ENCODE measurements at places on chromosomes 12 and 14.
A peak's percentile ranks its signal among the peaks of the same experiment; 100 is the strongest.

DNA sequence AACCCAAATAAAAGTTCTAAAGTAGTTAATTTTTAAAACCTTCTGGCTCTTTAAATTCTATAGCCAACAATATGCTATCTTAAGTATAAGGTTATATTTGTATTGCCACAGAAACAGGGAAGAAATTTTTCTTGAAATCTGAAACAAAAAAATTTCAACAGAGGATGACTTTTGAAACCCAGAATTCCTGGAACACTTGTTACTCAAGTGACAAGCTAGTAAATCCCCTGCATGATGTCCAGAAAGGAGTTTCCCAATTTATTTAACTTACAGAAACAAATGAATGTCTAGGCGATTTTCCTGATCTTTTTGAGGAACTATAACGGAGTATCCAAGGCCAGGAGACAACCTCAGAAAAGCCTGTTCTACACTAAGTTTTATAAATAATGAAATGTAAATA, 69.6 kb downstream of the SLC41A2 start:
- DNase-seq: no peak

DNA sequence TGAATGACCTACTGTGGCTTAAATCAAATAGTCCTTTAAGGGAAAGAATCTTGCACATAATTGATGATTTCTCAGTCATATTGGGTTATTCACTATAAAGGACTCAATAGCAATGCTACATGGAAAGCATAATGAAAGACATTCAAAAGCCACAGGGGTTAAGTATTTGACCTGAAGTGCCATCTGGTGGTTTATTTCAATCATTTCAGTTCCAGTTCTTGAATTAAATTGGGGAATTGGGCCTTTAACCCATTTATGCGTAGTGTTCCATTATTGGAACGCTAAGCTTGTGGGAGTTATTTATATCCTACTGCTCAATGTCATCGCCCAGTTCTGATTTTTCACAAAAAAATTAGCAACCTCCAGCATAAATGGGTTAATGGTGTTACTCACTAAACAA, 41.3 kb upstream of the C12orf71 start:
- peak; percentile 17 for DNase-seq

DNA sequence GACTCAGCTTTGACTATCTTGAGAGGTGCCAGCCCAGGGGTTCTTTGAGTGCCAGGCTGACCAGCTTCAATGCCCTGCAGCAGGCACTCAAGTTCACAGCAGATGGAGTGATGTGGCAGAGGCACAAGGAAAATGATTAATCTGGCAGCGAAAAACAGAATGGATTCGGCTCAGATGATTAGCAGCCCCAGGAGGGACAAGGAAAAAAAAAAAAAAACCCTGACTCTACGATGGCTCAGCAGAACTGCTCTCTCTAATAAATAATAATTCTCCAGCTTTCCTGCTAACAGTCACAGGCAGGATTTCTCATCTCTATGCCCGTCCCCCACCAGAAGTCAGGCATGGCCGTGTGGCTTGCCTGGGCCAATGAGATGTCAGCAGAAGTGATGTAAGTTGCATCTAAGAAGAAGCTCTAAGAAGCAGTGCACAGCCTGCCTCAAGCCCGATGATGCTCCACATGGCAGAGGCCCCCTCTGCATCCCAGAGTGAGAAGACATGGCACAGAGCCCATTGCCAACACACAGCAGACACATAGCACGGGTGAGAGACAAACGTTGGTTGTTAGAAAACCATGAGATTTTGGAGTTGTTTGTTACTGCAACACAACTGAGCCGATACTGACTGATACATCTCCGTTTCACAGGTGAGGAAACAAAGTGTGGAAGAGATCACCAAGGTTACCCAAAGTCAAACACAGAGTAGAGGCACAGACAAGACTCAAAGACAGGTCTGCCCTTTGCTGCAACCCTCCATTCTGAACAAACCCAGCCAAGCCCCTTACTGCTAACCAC, 111.0 kb downstream of the SCARB1 start:
- DNase-seq: no peak

DNA sequence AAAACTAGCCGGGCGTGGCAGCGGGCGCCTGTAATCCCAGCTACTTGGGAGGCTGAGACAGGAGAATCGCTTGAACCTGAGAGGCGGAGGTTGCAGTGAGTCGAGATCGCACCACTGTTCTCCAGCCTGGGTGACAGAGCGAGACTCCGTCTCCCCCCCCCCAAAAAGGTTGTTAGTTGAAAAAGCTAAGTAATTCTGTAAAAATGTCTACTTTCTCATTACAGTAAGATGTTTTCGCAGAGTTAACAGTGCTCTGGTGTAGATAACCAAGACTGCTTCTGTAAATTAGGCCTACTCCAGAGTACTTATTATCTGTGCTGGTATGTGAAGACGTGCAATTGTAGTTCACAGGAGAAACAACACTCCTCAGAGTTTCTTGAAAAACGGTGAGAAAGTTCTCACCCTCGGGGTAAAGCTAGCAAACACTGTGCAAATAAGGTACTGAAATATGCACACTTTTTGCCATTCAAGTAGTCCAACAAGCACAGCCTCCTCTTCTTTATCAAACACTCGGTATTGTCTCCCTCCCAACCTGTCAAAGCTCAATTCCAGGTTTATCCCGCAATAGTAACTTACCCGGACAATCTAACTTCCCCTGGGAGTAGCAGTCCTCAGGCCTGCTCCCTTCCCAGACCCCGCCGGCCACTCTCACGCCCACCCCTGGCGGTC, 974 bp downstream of the BTBD7 start:
- no peak for DNase-seq

DNA sequence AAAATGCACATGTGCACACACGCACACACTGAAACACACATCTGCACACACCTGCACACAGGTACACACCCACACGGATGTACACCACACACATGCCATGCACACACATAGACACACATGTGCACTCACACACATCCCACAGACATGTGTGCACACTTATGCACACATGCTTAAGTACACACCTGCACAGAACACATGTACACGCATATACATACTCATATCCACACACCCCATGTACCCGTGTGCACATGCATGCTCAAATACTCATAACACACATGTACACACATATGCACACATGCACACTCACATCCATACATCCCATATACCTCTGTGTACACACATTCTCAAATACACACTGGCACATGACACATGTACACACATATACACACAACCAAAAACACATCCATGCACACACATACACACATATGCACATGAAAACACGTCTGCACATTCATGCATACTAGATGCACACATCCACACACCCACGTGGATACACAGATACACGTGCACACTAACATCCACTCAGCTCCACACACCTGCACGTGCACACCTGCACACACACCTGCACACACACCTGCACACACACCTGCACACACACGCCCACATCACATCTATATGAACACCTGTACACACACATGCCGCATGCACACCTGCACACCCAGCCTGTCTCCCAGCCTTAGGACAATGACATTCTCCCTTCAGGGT, 336.7 kb downstream of the ADGRD1 start:
- no peak for DNase-seq

GRCh38 chr14:102927346-102927877, 4.9 kb downstream of the AMN start:
- no peak for DNase-seq

DNA sequence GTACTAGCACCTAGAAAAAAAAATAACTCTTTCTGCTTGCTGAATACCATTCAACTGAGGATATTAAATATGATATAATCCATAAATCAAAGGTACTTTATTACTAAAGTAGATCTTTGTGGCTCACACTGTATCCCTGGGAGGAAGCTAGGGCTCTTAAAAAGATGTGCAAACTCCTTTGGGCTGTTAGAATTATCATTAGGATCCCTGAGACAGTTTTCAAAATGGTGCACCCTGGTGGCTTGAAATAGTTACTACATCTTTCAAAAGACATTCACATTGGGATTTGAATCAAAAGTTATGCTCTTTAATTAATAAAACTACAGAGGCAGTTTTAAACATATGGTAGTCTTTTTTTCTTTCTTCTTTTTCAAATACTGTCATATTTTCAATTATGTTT, 228.5 kb upstream of the G2E3 start:
- no peak for DNase-seq

GRCh38 chr12:63090716-63091115, 60.3 kb downstream of the AVPR1A start:
- no peak for DNase-seq

GRCh38 chr14:73717266-73717665, 3.1 kb upstream of the PNMA1 start:
- DNase-seq: peak; percentile 14

GRCh38 chr12:124913474-124914391, 717 bp downstream of the UBC start:
- DNase-seq: no peak

All from NCI-H1417 (cell line).